ENCODE measurements at places on chromosomes 1 and 21.

- no peak for DNase-seq
Observed at GRCh38 chr1:29971703-29972102, 735.4 kb downstream of the PTPRU start.

- DNase-seq: no peak
Observed at GRCh38 chr1:23798662-23799142, 1.9 kb downstream of the GALE start.

- DNase-seq: no peak
Observed at GRCh38 chr1:109477821-109478220, 5.9 kb upstream of the ATXN7L2 start.

- no peak for DNase-seq
Observed at GRCh38 chr21:35226328-35226727, 177.2 kb upstream of the RUNX1 start.

DNA sequence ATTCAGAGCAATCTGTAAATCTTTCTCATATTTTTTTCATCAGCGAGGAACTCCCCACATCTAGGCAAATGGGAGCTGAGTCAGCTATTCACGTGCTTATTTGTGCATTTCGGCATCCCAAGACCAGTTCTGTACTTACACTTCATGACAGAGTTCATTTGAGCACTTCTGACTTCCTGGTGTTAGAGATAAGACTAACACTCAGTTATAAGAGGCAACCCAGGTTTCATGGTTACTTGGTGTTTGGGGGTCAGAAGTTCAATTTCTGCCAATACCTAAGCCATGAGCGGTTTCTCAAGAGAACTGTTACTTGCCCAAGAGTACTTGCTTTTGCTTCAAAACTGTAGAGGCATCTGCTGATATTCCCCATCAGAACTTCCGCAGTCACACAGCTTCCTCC, 24.1 kb upstream of the DESI2 start:
- DNase-seq: no peak

DNA sequence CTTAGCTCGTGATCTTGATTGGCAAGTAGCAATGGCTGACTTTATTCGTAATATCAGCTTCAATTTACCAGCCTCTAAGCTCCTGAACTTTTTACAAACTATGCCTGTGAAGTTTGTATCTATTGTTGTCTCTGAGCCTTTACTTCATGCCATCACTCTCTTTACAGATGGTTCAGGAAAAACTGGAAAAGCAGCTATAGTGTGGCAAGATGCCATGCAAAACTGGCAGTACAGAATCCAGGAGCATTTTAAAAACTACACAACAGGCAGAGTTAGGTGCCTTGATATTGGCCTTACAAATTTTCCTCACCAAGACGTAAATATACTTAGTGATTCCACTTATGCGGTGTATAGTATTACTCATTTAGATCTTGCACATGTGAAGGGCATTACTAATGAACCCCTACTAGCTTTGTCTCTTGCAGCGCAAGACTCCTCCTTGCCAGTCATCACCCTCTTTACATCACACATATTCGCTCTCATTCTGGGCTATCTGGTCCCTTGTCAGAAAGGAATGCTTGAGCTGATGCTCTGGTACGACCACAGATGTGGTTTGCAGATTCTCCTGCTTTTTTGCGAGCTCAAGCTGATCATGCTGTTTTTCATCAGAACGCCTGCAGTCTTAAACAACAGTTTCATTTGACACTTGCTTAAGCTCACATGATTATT, 36.3 kb downstream of the CLCA1 start:
- DNase-seq: no peak

- DNase-seq: no peak
Observed at GRCh38 chr1:180594723-180595122, 36.0 kb downstream of the OVAAL start.

- DNase-seq: no peak
Observed at GRCh38 chr1:30991862-30992606, 73.5 kb downstream of the PUM1 start.

DNA sequence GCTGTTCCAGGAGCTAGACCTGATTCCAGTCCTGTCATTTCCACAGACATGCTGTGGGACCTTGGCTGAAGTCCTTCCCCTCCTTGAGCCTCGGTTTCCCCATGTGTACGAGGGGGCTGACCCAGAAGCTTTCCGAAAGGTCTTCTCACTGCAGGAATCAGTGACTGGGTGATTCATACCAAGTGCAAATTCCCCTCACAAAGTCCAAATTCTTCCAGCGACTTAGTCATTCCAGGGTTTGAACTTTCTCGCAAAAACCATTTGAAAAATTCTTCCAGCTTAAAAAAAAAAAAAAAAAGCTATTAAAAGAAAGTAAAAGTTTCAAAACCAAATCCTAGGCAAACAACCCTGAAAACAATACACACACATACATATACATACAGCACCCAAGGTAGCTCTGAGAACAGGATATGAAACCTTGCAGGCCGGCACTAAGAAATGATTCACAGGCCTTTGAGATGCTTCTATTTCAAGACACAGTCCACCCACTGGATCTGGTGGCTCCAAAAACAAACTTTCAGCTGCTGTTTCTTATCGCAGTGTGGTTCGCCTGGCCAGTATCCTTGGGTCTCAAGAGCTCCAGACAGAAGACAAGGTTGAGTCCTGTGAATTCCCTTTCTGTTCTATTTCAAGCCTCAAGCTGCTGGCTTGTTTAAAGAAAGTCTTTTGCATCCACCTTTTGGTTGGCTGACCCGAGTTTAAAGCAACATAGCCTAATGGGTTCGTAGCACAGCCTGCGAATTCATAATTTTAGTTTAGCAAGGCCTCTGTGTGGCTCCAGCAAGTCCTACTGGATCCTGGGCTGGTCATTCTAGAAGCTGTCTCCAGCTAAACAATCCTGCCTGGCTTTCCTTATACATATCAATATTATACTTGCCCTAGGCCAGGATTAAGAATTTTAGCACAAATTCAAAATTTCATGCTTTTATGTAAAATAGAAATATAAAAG, 18.0 kb upstream of the ID3 start:
- peak; percentile 72 for DNase-seq

DNA sequence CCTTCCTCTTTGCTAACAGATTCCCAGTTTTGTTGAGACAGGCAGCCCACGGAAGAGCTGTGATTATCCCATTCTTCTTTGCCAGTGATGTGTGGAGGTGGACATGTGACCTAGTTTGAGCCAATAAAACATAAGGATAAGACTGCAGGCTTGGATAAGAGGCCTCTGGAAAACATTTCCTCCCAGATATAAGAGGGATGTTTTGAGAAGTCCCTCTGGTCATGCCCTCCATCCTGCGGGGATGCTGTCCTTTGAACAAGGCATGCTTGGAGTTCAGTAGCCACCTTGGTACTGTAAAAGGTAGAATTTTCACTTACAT, 155.7 kb downstream of the TM2D1 start:
- DNase-seq: no peak

- no peak for DNase-seq
Observed at GRCh38 chr1:79079770-79080169, 73.2 kb upstream of the ADGRL4 start.

DNA sequence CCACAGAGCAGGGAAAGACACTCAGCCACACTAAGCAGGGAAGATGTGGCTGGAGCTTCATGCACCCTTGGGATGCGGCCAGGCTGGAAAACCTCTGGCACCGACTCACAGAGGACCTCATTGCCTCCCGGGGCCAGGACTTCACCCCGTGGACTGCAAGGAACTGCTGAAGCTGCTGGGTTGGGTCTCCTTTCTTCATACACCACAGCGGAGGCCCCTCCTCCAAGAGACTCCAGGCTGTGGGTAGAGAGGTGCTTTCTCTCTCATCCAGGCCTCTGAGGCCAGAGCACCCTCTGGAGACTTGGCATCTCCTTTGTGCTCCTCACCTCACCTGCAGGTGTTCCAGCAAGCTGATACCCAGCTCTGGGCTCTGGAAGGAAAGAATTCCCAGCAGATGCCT, 76.0 kb upstream of the EDN2 start:
- DNase-seq: no peak

GRCh38 chr1:115059316-115059715, 29.7 kb downstream of the TSHB start:
- no peak for DNase-seq

- no peak for DNase-seq
Observed at GRCh38 chr21:38819051-38819718, 13.5 kb downstream of the ETS2 start.

DNA sequence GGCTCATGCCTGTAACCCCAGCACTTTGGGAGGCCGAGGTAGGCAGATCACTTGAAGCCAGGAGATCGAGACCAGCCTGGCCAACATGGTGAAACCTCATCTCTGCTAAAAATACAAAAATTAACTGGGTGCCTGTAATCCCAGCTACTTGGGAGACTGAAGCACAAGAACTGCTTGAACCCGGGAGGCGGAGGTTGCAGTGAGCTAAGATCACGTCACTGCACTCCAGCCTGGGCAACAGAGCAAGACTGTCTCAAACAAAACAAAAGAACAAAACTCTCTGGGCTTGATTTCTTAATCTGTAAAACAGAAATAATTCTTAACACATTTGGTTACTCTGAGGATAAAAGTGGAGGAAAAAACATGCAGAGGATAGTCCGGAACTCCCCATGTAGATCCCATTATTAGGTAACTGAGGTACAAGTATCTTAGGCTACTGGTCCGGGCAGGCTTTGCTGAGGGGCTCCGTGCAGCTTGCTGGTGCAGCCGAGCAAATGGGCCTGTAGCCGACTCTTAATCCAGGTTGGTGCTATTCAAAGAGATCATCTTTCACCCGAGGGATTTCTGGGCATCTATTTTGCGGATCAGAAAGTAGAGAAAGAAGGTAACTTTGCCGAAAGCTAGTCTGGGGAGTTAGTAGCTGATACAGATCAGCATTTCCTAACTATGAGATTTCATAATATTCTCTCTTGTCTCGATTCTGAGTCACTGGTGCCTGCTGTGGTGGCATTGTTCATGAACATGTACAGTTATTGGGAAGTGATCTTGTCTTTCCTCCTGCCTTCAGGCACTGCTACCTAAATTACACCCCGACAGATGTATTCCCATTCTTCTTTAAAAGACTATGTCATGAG, 56.8 kb downstream of the NFIA start:
- no peak for DNase-seq

DNA sequence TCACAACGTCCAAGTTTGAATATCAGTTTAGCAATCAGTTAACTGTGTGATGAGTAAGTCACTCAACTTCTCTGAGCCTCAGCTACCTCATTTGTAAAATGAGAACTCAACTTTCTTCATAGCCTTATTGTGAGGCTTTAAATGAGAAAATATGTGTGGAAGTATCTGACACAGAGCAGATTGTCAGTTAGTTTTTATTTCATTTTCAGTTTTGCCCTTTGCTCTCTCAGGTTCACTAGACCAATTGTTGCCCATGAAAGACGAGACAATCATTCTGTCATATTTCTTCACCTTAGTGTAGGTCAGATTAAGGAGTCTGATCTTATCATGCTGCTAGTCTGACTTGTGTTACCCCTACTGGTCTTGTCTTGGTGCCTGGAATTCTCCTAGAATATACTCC, 232.8 kb upstream of the PTBP2 start:
- no peak for DNase-seq

DNA sequence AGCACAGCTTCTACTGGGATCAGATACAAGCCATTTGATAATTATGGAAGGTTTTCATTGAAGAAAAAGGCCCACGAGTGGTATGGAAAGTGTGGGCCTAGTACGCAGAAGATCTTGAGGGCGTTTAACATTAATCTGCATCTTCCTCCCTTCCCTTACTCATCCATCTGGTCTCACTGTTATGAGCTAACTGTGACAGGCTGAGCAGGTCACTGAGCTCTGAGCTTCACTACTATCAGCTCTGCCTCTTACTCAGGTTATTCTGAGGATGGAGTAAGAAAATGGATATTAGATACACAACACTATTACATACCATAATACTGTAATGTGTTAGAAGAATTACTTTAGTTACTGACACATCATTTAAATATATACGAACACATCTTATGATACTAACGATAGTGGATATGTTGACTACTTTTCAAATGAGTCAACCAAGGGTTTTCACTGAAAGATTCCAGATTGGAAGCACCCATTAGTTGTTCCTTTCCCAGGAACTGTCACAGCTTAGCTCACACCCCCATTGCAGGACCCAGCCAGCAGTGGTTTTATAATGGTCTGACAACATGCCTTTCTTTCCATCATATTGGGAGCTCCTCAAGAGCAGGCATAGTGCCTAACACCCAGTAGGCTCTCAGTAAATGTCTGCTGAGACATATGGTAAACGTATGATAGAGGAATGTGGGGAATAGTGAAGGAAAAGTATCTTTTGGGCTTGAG, 97.8 kb upstream of the C8B start:
- DNase-seq: no peak

DNA sequence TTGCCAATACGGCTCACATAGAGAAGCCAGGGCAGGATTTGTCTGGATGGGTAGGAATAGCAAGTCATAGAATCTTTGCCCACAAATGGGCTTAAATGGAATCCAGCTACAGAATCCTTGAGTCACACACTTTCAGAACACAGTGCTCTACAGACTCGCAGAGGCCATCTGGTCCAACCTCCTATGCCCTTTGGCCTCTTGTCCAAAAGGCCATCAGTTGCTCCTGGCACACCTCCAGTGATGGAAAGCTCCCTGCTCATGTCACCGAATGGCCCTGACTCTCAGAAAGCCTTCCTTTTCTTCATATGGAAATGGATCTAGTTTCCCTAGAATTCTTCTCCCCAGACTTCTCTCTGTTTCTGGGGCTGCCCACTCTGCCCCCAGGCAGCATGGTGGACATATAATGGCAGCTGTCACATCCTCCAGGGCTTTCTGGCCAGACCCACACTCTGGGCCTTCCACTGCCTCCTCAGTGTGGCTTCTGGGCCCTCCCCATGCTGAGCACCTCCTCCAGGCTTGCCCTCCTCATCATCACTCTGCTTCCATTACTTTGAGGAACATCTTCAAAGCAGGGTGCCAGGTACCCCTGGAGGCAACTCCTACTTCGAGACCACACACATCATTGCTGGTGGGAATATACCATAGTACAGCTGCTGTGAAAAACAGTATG, 33.6 kb upstream of the TRABD2B start:
- DNase-seq: no peak

GRCh38 chr1:151324390-151324930, 2.8 kb downstream of the PI4KB start:
- no peak for DNase-seq

DNA sequence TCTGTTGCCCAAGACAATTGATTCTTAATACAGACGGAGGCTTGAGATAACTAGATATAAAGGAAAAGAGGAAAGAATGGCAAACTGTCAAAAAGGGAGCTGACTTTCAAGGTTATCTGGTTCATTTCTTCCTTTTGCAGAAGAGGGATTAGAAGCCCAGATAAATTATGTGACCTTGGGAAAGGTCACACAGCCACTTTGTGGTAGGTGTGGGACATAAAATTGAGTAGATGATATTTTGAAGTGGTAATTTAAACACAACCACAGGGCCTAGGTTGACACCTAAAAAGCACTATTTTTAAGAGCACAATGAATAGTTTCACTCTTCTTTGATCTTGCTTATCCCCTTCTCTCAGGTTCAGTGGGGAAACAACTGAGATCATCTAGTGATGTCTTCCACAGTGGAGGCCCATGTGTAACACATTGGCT, 16.9 kb upstream of the KIAA0040 start:
- no peak for DNase-seq

GRCh38 chr1:202207292-202207691, 13.7 kb downstream of the LGR6 start:
- no peak for DNase-seq

- DNase-seq: peak; percentile 16
Observed at GRCh38 chr1:77504986-77505385, 177.5 kb downstream of the ZZZ3 start.
